Left lung (tissue), 14 donors: ENCODE measurements at places on chromosomes 11 and 22. TPM values are rescaled to one million over a fixed set of nuclear protein-coding genes. Genes with fewer than 3 reads are reported as not detected.

The HTR3A gene
- not detected for polyA plus RNA-seq

The TENM4 gene
- polyA plus RNA-seq, result 5.5 TPM

The ZP1 gene
- polyA plus RNA-seq, result not detected

The TEX54 gene
- polyA plus RNA-seq, result not detected

The MS4A7 gene
- 11.5 TPM for polyA plus RNA-seq

The MAJIN gene
- polyA plus RNA-seq, result 0.11 TPM

The YPEL4 gene
- polyA plus RNA-seq, result 6.6 TPM

The NPAS4 gene
- polyA plus RNA-seq, result 0.18 TPM

The CCDC89 gene
- polyA plus RNA-seq, result 6.8 TPM

The CTSW gene
- polyA plus RNA-seq, result 5.3 TPM

The UPK3A gene
- polyA plus RNA-seq, result not detected

The MPZL2 gene
- 89.4 TPM for polyA plus RNA-seq

The ARHGAP8 gene
- polyA plus RNA-seq, result 31.1 TPM

The C22orf42 gene
- not detected for polyA plus RNA-seq

The OR52I2 gene
- not detected for polyA plus RNA-seq

The CARNS1 gene
- 2.9 TPM for polyA plus RNA-seq

The TUG1 gene
- polyA plus RNA-seq, result 251 TPM
